ENCODE measurements at places on chromosomes 2 and 18.
A peak's percentile ranks its signal among the peaks of the same experiment; 100 is the strongest.

GRCh38 chr2:238462782-238463396 is 36.2 kb downstream of the ASB1 start:
- DNase-seq, result peak; percentile 59

DNA sequence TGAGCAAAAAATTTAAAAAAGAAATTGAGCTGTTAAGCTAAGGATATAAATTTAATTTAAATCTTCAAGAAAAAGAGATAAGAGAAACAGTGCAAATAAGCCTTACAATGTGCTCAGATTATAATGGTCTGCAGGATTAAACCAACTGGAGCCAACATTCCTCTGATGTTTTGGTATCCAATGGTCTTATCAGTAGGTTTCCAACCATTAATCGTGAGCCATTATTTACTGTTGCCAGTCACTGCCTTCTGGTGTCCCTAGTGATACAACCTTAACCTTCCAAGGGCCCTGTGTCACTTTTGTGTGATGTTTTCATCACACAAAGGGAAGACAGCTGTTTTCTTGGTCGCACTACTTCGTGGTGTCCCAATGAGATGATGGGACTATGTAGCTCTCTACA is 134.5 kb upstream of the CTAGE1 start:
- DNase-seq, result peak; percentile 3

DNA sequence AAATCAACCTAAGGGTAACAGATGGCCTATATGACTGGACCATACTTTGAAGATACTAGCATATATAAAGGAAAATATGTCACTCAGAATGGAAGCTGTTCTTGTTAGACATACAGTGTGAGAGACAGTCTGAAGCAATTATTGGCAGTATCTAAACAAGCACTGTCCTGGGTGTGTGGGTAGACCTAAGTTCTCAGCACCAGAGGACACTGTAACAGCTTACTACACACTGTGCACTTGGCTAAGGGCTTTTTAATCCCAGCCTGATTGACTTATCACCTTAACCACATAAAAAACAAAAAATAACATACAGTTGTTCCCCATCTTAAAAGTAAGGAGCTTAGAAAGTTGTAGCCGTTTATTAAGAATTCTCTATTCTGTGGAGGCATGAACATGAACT is 1066.1 kb upstream of the FANCL start:
- DNase-seq, result no peak

- DNase-seq, result peak; percentile 34
Observed at GRCh38 chr2:102185347-102185746, 1.5 kb upstream of the IL1RL2 start.

DNA sequence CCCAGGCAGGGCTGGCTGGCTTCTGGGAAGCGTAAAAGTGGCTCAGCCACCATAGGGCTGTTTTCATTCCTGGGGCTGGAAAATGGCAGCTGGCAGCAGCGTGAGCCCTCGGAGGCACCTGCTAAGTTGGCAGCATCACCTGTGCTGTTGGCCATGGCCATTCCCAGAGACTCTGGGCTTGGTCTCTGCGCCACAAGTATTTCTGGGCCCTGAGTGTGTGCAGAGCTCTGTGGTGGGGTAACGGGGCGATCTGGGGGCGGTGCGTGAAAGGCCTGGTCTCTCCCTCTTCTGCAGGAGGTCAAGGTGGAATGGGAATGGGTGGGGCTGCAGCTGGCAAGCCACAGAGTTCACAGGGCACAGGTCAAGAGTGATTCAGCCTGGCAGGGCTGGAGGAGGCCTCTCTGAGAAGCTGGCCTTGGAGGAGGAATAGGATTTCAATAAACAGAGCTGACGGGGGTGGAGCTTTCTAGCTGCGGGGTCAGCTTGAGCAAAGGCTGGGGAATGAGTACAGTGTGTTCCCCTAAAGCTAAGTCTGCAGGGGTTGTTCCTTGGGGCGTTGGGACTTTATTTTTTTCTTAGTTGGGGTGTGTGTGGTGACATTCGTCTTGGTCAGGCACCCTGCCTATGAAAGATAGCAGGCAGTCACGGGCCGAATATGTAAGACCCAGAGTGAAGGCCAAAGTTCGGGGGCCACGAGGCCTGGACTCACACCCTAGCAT is 10.3 kb upstream of the NTSR2 start:
- peak; percentile 65 for DNase-seq

GRCh38 chr2:110804915-110805314 is 72.5 kb downstream of the ACOXL start:
- DNase-seq, result no peak

GRCh38 chr2:128541448-128541847 is 222.8 kb upstream of the HS6ST1 start:
- DNase-seq, result no peak

GRCh38 chr2:20670315-20671035 is 3.5 kb downstream of the GDF7 start:
- no peak for DNase-seq

DNA sequence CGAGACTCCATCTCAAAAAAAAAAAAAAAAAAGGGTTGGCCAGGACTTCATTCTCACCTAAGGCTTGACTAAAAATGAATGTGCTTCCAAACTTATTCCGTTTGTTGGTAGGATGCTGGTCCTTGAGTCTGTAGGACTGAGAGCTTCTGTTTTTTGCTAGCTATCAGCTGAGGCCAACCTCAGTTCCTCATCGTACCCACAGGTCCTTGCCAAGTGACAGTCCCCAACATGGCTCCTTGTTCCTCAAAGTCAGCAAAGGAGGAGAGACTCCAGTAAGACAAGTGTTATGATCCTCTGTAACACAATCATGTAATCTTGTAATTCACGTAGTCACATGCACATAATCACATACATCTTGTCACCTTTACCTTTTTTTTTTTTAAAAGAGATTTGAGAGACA is 37.0 kb downstream of the HAUS1 start:
- no peak for DNase-seq

GRCh38 chr2:168246483-168247340 is 683 bp downstream of the STK39 start:
- DNase-seq, result peak; percentile 67

DNA sequence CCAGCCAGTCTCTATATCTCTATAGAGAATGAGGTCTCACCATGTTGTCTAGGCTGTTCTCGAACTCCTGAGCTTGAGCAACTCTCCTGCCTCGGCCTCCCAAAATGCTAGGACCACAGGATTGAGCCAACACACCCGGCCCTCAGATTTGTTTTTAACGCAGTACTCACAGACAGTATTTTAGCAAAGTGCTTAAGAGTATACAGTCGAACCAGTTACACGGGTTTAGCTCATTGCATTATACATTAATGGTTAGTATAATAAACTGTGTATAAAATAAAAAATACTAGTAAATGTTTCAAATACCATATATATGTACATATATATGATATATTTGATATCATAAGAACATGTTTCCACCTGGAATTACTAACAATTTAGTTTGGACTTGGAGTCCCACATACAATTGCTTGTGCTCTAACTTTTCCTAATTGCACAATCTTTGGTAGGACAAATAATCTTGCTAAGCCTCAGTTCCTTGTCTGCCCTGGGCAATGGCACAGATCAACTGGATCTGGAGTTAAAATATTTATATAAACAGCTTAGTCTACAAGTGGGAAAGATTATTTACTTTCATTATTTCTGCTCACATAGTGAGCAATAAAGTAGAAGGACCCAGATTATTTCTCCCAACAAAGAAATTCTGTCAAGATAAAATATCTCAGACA is 508.9 kb upstream of the LRATD1 start:
- DNase-seq, result no peak

GRCh38 chr18:48077291-48077690 is 146.8 kb upstream of the SMAD2 start:
- DNase-seq, result no peak

- no peak for DNase-seq
Observed at GRCh38 chr2:1319393-1319792, 93.9 kb upstream of the TPO start.

DNA sequence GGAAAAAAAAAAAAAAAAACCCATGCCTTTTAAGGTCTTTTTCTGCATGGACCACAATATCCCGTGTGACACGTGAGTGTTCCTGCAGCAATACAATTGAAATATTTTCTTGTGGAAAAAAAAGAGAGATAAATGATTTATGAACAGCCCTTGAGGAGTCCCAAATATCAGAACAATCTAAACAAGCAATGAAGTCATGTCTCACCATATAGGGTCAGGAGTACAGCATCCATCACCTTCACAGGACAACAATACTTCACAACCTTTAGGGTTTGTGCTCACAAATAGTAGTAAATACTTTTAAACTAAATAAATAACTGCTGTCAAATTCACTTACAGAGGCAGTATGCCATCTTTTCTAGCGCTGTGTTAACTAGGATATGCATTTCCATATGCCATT is 87.9 kb downstream of the ZEB2 start:
- no peak for DNase-seq

DNA sequence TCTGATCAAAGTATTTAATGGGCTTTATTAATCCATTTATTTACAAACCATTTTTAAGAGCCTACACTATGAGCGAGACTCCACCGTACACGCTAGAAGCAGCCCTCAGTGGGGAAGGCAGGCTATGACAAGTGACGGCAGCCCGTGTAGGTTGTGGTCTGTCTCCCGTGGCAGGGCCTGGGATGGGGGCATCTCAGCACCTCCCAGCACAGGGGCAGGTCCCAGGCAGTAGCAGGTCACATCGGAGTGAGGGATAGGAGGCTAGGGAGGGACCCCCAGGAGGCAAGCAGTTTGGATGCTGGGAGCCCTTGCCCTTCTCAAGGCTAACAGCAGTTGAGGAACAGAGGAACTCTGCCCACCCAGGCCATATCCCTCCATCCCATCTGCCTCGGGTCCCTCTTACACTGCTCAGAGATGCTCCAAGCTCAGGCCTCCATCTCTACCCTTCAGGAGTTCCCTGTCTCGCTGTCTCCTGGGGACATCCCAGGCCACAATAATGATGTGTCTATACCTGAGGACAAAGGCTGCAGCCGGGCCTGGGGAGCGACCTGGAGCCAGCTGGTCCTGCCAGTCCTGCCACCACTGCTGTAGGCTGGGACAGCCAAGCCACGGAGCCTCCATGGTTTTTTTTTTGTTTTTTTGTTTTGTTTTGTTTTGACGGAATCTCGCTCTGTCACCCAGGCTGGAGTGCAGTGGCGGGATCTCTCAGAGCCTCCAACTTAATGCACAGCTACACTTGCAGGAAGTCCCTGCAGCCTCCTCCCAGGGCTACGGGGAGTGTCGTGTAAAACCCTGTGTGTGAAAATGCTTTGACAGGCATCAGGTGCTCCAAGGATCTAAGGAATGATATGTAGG is 92.0 kb downstream of the NDUFA10 start:
- no peak for DNase-seq

DNA sequence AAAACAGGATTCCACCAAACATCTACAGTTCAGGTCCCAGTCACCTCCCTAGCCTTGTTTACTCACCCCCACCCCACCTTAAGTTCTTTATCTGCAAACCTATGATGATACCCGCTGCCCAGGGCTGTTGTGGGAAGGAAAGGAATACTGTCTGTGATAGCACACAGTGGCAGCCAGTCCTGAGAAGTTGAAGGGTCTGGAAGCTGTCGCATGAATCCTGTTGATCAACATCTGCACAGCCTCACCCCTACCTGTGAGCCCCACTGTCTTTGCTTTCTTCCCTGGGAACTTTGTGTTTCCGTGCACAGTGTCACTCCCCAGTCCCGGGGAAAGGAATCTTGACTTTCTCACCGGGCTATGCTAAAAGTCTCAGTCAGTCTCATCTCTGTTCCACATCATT is 160.7 kb upstream of the EPAS1 start:
- DNase-seq, result no peak

DNA sequence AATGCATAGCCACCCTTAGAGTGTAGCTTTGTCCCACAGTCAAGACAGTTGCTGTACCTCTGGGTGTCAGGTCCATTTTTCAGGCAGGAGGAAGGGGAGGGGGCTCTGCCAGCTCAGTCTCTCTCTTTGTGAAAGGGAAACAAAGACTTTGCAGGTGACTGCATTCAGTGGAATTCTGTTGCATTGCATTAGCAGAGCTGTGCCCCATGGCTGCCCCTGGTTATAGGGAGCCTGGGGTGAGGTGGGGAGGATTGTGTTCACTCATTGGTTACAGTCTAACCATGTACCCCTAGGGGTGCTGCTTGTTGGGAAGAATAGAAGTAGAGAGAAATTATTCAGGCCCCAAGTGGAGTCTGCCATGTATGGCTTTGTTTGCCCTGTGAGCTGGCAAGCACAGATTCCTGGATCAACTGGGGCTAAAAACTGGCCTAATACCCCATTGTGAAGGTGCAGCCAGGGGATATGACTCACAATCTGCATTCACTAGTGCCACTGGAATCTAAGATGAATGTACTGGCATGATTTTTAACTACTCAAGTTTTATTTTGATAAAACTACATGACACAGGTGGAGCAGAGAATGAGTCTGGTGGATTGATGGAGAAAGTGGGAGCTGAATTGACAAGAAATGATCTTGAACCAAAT is 118.4 kb downstream of the SH3BP4 start:
- DNase-seq, result no peak

GRCh38 chr2:109266998-109267854 is 138.2 kb downstream of the SH3RF3 start:
- peak; percentile 35 for DNase-seq

DNA sequence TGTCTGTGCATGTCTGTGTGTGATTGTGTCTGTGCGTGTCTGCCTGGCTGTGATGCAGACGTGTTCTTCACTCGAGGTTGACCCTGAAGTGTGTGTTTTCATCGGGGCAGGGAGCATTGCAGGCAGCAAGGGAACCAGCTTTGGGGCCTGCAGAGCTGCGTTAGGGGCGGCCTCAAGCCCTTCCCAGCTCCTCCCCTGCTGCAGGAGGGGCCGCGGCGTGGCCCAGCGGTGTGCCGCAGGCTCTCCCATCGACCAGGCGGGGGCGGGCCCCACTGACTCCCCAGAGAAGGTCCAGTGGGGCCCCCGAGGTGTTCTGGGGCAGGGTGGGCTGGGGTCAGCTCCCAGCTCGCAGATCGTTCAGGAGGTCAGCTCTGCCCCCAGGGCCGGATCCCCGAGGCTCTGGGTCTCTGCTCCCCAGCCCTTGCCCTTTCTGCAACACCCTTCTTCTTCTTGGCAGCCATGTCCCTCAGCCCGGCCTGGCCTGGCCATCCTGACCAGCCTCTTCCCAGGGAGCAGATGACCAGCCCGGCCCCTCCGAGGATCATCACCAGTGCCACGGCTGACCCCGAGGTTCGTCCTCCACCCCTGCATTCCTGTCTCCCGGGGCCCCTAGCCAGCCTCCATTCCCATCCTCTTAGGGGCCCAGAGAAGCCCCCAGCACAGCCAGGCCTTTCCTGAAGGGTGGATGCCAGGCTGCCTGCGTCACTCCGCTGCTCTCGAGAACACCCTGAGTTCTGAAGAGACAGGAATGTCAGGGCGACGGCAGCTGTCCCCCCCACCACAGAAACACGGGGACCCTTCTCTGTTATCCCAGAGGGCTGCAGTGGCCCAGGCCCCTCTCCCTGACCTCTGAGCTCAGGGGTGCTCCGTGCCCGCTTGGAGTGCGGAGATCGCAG is 11.1 kb upstream of the KLHL30 start:
- DNase-seq, result peak; percentile 64

- no peak for DNase-seq
Observed at GRCh38 chr2:104976603-104977120, 61.2 kb upstream of the MRPS9 start.

All from fibroblast of villous mesenchyme (primary cell).